Left ventricle myocardium superior (tissue), 1 donor: ENCODE measurements at places on chromosomes 16 and 17. TPM values are rescaled to one million over a fixed set of nuclear protein-coding genes. Genes with fewer than 3 reads are reported as not detected.

GRCh38 chr17:44448412-44448811 lies 54.8 kb downstream of the GPATCH8 start:
- DNase-seq, result no peak

The IGF2BP1 gene
- total RNA-seq, result not detected

The KRTAP3-3 gene
- total RNA-seq, result not detected

GRCh38 chr17:17325816-17326215 lies 22.6 kb downstream of the NT5M start:
- DNase-seq, result no peak

DNA sequence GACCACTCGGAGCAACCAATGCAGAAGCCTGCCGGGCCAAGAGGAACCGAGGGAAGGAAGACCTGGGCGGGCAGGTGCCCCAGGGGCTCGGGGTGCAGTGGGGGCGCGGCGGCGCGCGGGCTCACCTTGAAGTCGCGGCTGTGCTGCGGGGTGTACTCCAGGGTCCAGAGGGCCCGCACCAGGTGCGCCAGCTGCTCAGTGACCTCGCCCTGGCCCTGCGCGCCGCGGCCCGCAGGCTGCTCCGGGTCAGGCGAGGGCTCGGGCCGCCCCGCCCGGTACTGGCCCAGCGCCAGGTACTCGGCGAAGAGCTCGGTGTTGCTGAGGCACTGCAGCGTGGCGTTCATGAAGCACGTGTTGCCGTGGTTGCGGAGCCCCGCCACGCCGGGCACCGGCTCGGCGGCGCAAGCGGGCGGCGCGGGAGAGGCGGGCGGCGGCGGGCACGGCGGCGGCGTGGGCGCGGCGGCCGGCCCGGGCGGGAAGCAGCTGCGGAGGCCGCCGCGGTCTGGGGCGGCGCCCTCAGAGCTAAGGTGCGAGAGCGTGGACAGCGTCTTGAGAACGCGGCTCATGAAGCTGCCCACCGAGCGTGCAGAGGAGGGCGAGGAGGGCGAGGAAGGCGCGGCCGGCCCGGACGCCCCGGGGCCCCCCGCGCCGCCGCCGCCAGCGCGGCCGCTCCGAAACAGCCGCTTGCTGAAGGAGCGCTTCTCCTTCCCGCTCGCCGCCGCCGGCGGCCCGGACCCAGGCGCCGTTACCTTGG lies 562 bp downstream of the USP31 start:
- DNase-seq, result peak; percentile 90

- DNase-seq, result no peak
These were observed 32.2 kb downstream of the ARHGAP44 start for GRCh38 chr17:12821376-12821940.

GRCh38 chr17:78791840-78792709 lies 10.0 kb upstream of the CYTH1 start:
- DNase-seq, result no peak

GRCh38 chr16:68642436-68643101 lies 2.5 kb upstream of the CDH3 start:
- DNase-seq, result no peak

- DNase-seq, result no peak
These were observed 35.2 kb downstream of the KIAA0513 start for GRCh38 chr16:85062845-85063244.

DNA sequence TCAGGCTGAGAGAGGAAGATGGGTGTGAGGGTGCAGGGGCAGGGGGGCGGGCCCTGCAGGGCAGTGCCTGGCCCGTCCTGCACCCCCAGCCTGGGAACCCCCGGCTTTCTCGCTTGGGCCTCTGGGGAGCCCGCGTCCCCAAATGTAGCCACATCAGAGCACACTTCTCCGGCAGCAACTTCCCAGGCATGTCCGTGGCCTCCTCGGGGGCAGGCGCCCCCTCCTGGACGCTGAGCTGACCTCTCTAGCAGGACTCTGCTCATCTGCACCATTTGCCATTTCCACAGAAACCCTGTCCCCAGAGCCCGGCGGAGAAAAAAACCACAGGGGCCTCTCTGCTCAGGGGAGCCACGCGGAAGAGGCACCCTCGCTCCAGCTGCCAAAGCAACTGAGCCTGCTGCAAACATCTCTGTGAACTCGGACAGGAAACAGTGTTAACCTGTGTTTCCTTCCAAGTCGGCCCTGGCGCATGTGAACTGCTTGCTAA lies 63.4 kb downstream of the KLHDC4 start:
- DNase-seq, result peak; percentile 49

DNA sequence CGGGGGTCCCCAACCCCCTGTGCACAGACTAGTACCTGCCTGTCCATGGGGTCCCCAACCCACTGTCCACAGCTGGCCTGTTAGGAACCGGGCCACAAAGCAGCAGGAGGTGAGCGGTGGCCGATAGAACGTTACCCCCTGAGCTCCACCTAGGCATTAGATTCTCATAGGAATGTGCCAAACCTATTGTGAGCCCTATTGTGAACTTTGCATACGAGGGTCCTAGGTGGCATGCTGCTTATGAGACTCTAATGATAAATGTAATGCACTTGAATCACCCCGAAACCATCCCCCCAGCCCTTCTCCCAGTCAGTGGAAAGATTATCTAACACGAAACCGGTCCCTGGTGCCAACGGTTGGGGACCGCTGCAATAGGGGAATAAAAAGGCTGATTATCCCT lies 1.5 kb downstream of the REXO5 start:
- DNase-seq, result no peak

DNA sequence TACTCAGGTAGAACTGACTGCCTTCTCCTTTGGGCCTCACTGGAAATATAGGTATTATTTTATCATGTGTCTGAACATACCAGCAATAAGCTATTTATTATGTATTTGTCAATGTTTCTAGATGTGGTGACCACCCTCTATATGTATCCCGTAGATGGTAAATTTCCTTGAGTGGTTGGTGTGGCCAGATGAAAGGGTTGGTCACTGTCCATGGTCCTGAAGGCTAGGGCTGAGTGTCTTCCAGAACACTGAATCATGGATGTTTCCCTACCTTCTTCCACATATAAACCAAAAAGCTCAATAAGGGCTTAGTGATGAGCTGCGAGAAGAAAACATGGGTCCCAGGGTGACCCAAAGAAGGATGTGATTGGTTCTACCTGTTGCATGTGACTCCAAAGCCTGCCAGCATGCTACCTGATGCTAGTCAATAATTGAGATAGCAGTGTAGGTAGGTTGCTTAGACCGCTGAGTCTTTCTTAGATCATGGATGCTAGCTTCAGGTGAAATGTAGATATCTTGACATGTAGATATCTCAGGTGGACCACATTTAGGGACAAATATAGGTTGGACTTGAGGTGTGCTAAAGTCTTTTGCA lies 150.3 kb downstream of the ASIC2 start:
- DNase-seq, result no peak

- DNase-seq, result no peak
These were observed 30.1 kb downstream of the SNX29 start for GRCh38 chr16:12006637-12007036.

The SARM1 gene
- 4.2 TPM for total RNA-seq

- DNase-seq, result peak; percentile 50
These were observed 2.5 kb downstream of the TTLL6 start for GRCh38 chr17:48814504-48814903.

- no peak for DNase-seq
These were observed 1.4 kb downstream of the SYNRG start for GRCh38 chr17:37607637-37608331.

DNA sequence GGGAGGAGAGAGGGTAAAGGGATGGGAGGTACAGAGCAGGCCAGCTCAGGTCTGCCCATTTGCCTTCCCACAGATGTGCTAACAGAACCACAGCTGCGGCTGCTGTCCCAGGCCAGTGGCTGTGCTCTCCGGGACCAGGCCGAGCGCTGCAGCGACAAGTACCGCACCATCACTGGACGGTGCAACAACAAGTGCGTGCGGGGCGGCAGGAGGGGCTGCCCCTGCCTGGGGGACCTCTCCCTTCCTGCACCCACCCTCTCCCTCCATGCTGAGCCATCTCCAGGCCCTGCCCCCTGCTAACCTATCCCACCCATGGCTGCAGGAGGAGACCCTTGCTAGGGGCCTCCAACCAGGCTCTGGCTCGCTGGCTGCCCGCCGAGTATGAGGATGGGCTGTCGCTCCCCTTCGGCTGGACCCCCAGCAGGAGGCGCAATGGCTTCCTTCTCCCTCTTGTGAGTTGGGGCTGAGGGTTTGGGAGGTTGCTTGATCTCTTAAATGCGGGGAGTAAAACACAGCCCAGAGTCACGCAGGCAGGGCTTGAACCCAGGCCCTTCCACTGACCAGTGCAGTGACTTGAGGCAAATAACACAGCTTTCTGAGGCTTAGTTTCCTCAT lies 1.2 kb downstream of the EPX start:
- DNase-seq, result no peak

The ALOX12B gene
- total RNA-seq, result not detected

DNA sequence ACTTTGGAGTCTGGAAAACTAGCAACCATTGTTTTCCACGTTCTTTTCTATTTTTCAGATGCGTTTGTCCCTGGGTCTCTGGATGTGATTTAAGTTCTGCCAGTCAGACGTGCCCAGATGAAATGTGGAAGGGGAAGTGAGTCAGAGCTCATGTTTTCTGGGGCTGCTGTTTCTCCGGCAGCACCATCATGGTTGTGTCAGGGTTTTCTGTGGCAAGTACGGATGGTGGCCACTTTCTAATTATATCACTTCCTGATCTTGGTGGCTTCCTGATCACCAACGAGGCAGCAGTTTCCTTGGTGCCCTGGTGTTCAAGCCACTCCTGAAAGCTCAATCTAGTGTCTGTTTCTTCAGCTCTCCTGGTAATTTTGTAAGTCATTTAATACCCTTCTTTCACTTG lies 31.4 kb upstream of the PMFBP1 start:
- no peak for DNase-seq

GRCh38 chr17:8105957-8106398 lies 12.3 kb downstream of the ALOXE3 start:
- DNase-seq, result no peak

The PPL gene
- 18.4 TPM for total RNA-seq

DNA sequence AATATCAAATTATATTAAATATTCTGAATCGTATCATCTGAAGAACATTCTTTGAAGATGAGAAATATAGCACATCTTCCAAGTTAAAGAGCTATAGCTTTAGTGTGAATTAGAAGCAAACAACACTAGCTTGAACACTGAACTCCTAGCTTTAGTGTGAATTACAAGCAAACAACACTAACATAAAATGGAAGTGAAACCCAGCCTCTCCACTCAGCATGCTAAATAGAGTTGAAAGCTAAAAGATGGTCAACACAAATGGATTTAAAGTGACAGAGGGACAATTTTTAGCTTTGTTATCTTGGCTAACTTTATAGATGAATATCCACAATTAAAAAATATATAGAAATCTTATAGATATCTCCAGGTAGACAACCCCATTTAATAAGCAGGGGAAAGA lies 4.5 kb upstream of the KIF2B start:
- no peak for DNase-seq

- DNase-seq, result peak; percentile 27
These were observed 1.3 kb downstream of the MYL11 start for GRCh38 chr16:30375864-30376263.

- peak; percentile 30 for DNase-seq
These were observed at the start of gene HYDIN for GRCh38 chr16:71230122-71230845. TSS of gene HYDIN (minus strand) at chr16:71230722. CDS start at chr16:71186895, 43,827 bp downstream.

DNA sequence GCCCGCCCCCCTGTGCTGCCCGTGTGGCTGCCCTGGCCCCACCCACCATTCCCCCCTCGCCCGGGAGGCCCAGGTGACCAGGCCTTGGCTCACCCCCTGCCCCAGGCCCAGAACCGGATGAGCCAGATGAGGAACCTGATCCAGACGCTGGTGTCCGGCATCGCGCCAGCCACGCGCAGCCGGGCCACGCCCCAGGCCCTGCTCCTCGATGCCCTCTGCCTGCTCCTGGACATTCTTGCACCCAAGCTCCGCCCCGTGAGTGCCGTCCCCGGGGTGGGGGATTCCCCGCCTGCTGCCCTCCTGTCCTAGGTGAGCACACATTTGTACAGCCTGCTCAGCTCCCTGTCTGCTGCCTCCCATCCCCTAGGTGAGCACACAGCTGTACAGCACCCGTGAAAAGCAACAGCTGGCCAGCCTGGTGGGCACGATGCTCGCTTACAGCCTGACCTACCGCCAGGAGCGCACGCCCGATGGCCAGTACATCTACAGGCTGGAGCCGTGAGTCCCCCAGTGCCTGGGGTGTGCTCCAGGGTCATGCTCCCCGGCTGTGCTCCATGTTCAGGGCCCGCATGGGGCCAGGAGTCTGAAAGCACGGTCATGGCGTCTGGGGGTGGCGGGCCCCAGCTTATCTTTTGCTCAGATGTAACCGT lies 4.8 kb downstream of the GNG13 start:
- DNase-seq, result no peak

- DNase-seq, result no peak
These were observed 8.7 kb downstream of the FLOT2 start for GRCh38 chr17:28888832-28889231.

DNA sequence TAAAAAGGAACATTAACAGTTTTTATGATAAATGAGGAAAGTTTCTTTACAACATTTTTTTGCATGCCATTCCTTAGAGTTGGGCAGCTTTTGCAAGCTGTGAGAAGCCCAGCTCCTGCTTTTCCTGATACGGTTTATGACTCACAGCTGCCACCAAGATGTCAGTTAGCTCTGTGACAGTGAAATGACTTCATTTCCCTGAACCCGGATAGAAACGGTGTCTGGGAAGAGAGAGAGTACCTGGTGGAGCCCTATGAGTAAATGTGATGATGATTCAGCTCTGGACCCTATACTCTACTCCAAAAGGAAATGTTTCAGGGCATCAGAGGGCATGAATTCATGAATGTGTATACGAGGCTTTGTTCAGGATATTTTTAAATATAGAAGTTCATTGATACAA lies 366.3 kb upstream of the HSBP1 start:
- no peak for DNase-seq

The NKD1 gene
- total RNA-seq, result 0.59 TPM
